ENCODE measurements at places on chromosomes 12 and 14. TPM values are rescaled to one million over a fixed set of nuclear protein-coding genes. Genes with fewer than 3 reads are reported as not detected.

P2RX7 gene
- total RNA-seq, result 6.2 TPM

DNA sequence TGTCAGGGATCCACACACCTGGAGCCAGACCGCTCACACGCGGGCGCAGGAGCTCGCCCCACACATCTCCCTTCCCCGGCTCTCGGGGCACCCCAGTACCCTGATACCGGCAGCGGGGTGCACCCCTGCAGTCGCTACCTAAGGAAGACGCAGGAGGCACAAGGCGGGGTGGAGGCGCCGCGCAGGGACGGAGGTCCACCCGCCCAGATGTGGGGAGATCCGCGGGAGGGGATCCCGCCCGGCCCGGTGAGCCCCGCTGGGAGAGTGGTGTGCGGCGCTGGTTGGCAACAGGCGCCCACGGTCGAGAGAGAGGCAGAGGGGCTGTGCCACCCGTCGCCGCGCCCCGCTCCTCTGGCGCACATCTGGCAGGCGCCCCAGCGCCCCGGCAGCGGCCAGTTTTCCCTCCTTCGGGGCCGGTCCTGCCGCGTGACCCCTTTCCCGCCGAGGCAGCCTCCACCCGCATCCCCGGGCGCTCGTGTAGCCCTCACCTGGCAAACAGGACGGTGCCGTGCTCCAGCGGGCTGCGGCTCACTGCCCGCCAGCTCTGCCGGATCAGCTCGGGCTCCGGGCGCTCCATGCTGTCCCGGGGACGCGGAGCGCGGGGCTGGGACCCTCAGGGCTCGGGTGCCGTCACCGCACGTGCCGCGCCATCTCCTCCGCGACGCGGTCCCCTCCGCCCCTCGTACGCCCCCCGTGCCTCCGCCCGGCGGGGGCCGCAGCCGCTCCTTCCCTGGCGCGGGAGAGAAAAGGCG, 469 bp downstream of the NGB start:
- no peaks in the 10 kb centered on the region for H3K36me3 ChIP-seq
- H3K27ac ChIP-seq, result no peak overlapping the region
- H3K27me3 ChIP-seq, result peaks cover 37% of the 10 kb centered on the region

ASCL4 gene
- total RNA-seq, result not detected

DNA sequence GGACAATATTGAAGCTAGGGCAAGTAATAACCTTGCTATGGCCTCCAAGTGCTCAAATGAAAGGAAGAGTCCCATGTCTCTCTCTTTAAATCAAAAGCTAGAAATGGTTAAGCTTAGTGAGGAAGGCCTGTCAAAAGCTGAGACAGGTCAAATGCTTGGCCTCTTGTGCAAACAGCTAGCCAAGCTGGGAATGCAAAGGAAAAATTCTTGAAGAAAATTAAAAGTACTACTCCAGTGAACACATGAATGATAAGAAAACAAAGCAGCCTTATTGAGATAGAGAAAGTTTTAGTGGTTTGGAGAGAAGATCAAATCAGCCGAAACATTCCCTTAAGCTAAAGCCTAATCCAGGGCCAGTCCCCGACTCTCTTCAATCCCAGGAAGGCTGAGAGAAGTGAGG, 84.1 kb upstream of the PLEKHA5 start:
- H3K4me1 ChIP-seq, result no peaks in the 10 kb centered on the region
- no peak overlapping the region for H3K27ac ChIP-seq
- no peaks in the 10 kb centered on the region for H3K36me3 ChIP-seq
- H3K27me3 ChIP-seq, result no peaks in the 10 kb centered on the region
- H3K4me3 ChIP-seq, result no peak overlapping the region

DNA sequence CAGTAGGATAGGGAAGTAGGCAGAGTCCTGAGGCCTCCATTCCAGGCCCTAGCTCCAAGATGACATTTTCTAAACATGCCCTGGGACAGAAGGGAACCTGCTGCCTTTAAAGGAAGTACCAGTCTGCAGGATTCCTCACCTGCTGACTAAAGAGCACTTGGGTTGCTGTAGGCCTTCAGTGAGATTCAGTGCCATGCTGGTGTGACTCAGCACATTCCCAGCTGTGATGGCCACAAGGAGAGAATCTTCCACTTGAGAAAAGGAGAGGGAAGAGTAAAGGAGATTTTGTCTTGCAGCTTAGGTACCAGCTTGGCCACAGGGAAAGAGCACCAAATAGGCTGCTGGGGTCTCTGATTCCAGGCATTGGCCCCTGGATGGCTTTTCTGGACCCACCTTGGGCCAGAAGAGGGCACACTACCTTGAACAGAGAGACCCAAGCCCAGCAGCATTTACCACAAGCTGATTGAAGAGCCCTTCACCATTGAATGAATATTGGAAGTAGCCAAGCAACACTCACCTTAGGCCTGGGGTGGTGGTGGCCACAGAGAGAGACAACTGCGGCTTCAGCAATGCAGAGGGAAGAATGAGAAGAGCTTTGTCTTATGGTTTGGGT, 498.3 kb downstream of the KCNH5 start:
- no peak for DNase-seq
- H3K4me3 ChIP-seq, result no peak overlapping the region
- no peak overlapping the region for H3K27ac ChIP-seq
- no peaks in the 10 kb centered on the region for H3K27me3 ChIP-seq

DNA sequence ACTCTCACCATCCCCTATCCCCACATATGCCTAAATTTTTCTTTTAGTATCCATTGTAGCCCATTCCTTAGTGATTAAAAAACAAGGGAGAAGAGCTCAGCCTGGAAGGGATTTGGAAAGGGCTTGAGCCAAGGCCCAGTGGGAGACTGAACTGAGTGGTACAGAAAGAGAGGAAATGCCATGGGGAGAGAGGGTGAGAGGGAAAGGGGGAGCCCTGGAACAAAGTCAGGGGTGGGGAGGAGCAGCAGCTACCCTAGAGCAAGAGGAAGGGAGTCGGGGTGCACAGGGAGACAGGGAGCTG, 2.6 kb upstream of the ATN1 start:
- peak overlapping the region; percentile 59 for H3K27ac ChIP-seq
- H3K4me1 ChIP-seq, result peaks cover 50% of the 10 kb centered on the region
- DNase-seq, result no peak
- peaks cover 39% of the 10 kb centered on the region for H3K36me3 ChIP-seq
- H3K4me3 ChIP-seq, result peak overlapping the region; percentile 69

- peaks cover 2% of the 10 kb centered on the region for H3K27me3 ChIP-seq
- H3K36me3 ChIP-seq, result no peaks in the 10 kb centered on the region
- DNase-seq, result no peak
These were observed 45.5 kb downstream of the PRIMA1 start for GRCh38 chr14:93742761-93743160.

DNA sequence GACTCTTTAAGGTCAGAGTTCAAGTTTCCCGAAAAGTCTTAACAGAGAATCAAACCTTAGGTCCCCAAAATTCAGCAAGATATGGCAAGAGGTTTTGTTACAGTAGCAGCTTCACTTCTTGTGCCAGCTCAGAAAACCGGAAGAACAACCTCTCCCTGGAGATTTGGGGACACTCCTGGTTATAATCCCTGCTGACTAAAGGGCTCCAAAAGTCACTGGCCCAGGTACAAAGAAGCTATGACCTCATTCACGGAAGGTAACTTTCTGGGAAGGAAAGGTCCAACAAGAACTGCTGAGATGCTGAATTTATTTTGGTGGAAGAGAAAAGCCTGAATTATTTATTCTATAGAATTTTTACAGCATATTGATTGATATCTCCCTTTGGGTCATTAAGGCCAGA, 55.6 kb upstream of the DIO2 start:
- no peaks in the 10 kb centered on the region for H3K4me1 ChIP-seq
- no peak overlapping the region for H3K4me3 ChIP-seq
- DNase-seq, result no peak
- no peaks in the 10 kb centered on the region for H3K27me3 ChIP-seq
- no peak overlapping the region for H3K27ac ChIP-seq
